ENCODE measurements at places on chromosomes 12 and 14.
A peak's percentile ranks its signal among the peaks of the same experiment; 100 is the strongest.

DNA sequence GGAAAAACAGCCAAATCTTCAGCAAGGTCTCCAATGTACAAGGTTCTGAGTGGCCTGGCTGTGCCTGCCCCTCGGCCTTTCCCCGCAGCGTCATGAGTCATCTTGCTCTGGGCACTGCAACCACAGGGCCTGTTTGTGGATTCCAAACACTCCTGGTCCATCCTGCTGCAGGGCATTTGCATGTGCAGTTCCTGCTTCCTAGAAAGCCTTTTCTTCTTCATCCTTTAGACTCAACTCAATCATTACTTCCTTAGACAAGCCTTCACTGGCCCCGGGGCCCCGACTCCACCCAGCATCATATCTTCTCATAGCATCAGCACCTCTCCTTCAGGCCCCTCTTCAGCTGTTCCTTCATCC, 101.8 kb upstream of the EGLN3 start:
- DNase-seq, result peak; percentile 10

GRCh38 chr14:104388541-104389325, 190.8 kb upstream of the C14orf180 start:
- DNase-seq, result no peak

- no peak for DNase-seq
Observed at GRCh38 chr12:121205491-121205890, 4.4 kb upstream of the P2RX4 start.

GRCh38 chr14:61953602-61954001, 191.4 kb downstream of the SNAPC1 start:
- DNase-seq, result no peak

DNA sequence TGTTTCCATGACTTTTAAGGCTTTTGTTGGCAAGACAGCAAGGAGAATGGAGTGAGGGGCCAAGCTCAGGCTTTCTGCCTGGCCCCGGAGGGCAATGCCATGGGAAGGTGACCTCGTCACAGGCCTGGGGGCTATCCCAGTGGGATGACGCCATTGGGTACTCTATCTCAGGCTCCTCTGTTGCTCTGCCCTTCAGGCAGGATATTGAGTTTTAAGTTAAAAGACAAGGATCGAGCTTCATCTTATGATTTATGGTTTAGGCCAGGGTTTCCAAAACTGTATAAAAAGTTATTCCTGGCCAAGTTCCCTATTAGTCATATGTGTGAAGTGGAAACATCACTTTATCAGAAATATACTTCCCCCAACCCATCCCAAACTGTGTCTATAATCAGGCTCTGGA, 127.7 kb downstream of the ZFP36L1 start:
- DNase-seq, result no peak

- peak; percentile 75 for DNase-seq
Observed at GRCh38 chr14:97120611-97121031, 323.4 kb downstream of the VRK1 start.

- DNase-seq, result no peak
Observed at GRCh38 chr12:3015356-3015755, 56.2 kb downstream of the TEAD4 start.

GRCh38 chr14:51168215-51168613, 71.8 kb upstream of the TMX1 start:
- no peak for DNase-seq

DNA sequence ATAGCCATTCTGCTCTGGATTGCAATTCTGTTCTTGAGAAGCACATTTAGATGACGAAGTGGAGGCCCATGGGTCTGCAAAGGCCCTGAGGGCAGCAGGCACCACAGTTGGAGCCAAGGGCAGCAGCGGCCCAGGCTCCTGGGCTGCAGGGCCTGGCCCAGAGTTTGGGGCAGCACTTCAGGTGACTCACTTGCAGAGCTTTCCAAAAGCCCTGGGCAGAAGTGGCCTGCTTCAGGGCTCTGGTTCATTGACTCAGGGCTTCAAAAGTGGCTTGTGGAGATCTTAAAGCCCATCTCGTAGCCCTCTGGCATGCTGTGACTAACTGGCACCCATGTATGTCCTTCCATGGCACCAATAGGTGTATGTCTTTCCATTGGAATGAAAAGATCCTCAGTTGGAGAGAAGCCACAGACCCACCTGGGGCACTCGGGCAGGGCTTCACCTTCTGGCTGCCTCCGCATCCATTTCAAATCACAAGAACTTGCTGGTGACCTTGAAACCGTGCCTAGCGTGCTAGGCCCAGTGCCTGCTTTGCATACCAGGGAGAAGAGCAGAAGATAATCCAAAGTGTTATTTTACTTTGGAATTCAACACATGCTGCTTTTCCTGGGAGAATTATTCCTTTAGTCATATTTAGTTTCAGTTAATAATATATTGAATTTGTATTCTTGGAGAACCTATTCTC, 106.7 kb downstream of the PRMT8 start:
- DNase-seq, result no peak

DNA sequence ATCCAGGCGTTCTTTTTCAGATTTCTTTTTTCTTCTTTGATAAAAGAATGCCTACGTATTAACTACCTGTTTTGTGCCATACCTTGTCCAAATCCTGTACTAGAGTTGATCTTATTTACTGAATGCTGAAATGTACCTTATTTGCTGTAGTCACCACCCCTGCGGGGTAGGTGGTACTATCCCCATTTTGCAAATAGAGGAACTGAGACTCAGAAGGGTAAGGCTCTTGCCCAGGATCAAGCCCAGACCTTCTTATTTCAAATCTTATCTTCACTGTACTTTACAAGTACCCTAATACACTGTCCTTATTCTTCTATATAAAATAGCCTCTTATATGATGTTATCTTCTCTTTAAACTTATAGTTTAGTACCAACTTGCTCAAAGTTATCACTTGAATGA, 206.5 kb downstream of the SLC41A2 start:
- no peak for DNase-seq

- no peak for DNase-seq
Observed at GRCh38 chr12:129617849-129618248, 286.0 kb downstream of the TMEM132D start.

GRCh38 chr14:67397536-67397935, 14.4 kb downstream of the PLEK2 start:
- DNase-seq, result no peak

- DNase-seq, result no peak
Observed at GRCh38 chr12:53276511-53276910, 8.4 kb downstream of the ESPL1 start.

DNA sequence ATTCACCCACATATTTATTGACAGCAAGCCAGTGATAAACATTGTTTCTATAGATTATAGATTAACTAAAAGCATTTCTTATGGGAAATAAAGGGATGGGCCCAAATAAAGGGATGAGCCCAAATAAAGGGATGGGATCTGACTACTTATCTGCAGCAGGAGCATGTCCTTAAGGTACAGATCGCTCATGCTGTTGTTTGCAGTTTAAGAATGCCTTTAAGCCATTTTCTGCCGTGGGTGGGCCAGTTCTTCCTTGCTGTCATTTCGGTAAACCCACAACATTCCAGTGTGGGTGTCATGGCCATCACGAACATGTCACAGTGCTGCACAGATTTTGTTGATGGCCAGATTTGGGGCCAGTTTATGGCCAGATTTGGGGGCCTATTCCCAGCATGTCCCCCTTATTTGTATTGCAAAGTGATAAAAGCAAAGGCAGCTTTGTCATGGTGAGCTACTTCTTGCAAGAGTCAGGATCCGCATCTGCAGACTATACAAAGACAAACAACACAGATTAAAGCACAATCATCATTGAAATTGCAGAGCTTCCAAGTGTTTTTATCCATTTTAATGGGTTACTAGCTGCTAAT, 700.7 kb downstream of the LRFN5 start:
- DNase-seq, result no peak

- no peak for DNase-seq
Observed at GRCh38 chr14:105392131-105393090, 5.9 kb upstream of the TEX22 start.

DNA sequence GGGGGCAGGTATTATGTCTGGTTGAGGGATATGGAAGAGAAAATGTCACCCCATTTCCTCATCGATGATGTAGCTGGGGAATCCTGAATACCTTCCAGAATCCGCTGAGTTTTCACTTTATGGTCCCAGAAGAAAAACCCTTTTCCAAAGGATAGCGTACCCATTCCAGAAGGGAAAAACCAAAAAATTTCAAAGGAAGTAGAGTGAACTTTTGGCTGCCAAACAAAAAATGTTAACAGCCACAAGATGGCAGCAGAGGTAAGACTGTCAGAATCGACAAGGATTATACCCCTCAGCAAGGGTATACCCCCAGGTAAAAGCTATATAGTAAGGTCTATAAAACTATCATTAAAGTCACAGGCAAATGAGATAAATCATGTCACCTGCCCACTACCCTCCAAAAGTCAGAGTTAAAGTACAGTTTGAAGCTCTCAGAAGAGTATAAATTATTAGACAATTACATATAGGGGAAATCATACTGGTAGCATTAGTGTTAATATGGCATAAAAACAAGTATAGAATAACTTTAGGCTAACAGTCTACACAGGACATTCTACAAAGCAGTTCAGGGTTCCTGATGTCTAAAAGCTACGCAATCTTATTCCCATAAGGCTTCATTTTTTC, 18.0 kb downstream of the ACIN1 start:
- peak; percentile 48 for DNase-seq

- DNase-seq, result no peak
Observed at GRCh38 chr12:16785524-16785923, 179.6 kb upstream of the LMO3 start.

- DNase-seq, result no peak
Observed at GRCh38 chr14:84254290-84254689, 1275.7 kb upstream of the FLRT2 start.

DNA sequence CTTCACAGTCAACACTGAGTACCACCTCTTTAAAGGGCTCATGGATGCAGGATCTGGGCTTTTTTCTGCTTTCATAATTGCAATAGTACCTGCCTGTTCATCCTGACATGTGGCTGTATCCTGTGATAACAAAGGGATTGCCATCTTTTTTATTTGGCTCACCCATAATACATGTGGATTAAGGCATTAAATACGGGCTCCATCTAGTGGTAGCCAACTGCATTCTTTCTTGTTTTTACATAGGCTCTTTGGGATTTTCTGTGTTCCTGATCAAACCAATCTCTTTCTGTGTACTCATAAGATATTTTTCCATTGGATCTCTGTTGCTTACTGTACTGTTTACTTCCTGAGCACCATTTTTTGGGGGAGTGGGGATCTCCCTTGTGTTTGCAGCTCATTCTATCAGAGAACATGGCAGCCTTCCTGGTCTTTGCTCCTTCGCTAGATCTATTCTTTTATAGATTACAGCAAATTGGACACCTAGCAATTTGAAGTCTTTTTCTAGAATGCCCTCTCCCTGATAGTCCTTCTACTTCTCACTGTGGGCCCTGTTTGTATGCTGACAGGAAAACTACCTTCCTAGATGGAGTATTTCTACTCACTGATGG, 723.4 kb upstream of the MDGA2 start:
- peak; percentile 25 for DNase-seq

DNA sequence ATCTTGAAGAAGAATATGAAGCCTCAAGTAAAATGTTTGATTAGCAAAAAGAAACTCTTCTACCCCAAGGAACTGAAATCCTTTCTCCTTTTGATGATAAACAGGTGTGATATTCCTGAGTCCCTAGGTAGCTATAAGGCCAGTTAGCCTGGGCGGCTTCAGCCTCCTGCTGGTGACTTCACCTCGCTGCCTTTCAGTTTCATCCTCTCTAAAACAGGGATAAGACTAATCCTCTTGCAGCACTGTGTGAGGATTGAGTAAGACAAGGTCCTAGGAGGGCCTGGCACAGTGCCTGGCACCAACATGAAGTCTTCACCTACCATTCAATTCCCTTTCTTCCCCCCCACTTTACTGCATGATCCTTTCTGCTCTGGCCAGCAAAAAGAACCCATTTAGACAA, 42.1 kb downstream of the CIT start:
- no peak for DNase-seq

- DNase-seq, result no peak
Observed at GRCh38 chr12:121284551-121285390, 11.7 kb downstream of the CAMKK2 start.

- no peak for DNase-seq
Observed at GRCh38 chr14:82731526-82731925, 1197.9 kb upstream of the SEL1L start.

DNA sequence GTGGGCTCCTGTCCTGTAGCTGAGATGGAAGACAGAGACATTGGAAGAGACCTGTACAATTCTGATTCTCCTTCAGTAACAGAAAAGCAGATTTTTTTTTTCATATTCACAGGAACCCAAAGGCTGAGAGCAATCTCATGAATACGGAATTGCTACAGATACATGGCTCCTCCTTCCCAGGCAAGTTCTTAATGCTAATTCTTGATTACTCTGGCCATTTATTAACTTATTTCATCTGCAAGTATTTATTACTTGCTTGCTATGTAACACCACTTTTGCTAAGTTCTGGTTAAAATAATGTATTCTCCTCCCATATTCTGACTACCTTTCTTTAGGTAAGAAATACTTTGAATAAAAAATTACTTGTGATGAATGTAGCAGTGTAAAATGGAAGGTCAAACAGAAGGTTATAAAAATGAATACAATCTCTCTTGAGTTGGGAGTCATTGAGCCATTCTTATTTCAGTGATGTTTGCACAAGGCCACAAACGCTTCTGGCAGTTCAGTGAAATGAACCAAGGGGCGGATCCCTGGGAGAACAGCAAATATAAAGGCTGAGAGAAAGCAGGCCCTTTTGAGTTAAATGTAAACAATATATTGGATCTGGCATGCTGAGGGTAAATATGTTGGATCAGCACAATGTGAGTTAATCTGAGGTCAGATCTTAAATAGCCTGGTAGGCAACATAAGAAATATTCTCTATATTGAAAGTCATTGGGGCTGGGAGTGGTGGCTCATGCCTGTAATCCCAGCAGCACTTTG, 37.6 kb downstream of the MUCL1 start:
- no peak for DNase-seq

DNA sequence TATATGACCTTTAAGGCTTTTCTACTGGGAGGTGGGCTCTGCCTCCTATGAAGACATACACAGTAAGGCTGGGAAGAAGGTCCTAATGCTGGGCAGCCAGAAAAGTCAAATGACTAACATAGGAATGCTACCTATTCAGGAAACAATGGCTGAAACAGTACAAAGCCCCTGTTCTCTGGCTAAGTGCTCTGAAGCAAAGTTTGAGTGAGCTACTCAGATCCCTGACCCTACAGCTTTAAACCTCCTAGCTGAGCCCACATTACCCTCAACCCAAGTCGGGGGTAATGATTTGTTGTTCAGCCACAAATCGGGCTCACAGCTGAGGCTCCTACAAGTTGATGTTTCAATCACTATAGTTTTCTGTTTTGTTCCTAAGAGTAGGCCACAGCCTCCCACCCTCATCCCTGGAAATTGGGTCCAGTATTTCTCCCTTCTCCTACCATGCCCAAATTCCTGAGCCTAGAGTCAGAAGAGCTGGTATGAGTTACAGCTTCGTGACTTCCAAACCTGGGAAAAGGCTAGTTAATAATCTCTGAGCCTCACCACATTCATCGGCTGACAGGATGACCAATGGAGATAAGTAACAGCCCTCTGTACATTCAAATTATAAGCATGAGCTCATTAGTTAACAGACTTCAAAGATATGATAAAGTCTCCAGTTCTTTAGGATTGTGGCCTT, 46.5 kb downstream of the BTBD7 start:
- DNase-seq, result no peak

DNA sequence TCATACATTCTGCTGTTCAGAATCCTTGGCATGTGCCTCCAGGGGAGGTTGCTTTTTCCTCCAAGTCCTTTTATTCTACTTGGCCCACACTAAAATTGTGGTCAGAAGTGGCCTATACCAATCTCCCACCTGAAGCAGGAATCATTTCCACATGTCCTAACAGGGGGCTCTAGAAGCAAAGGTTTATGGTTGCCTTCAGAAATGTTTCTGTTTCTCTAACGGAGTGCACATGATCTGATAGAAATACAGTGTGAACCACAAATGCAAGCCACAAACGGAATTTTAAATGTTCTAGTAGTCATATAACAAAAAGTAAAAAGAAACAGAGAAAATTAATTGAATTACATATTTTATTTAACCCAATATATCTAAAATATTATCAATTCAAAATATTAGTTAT, 4.0 kb downstream of the PTGER2 start:
- no peak for DNase-seq

All from activated CD4-positive, alpha-beta T cell treated with anti-CD3 and anti-CD28 coated beads, Interleukin-10, Interleukin-2, amounts not matched to agents 100 ng/mL and 50 ng/mL, durations not matched to agents 16 hours and 8 hours (primary cell).